ENCODE measurements at places on chromosomes 4 and X. TPM values are rescaled to one million over a fixed set of nuclear protein-coding genes. Genes with fewer than 3 reads are reported as not detected.

The TEX28 gene
- total RNA-seq: not detected

The APELA gene
- not detected for total RNA-seq

The P2RY10 gene
- not detected for total RNA-seq

The DUSP21 gene
- total RNA-seq: not detected

The SYNPO2 gene
- 1.3 TPM for total RNA-seq

The TNIP2 gene
- 42.6 TPM for total RNA-seq

The FATE1 gene
- total RNA-seq: not detected

The HDX gene
- total RNA-seq: 3.1 TPM

The ZNF630 gene
- total RNA-seq: 0.10 TPM

The SPANXN3 gene
- not detected for total RNA-seq

The GAGE12F gene
- not detected for total RNA-seq

The ARHGAP6 gene
- total RNA-seq: 0.03 TPM

The REPS2 gene
- 0.87 TPM for total RNA-seq

The CENPI gene
- 10.3 TPM for total RNA-seq

The TEC gene
- 1.2 TPM for total RNA-seq

The SYP gene
- total RNA-seq: 3.1 TPM

The ASB12 gene
- total RNA-seq: not detected

The PTCHD1 gene
- total RNA-seq: not detected

The SATL1 gene
- 0.05 TPM for total RNA-seq

The MEPE gene
- total RNA-seq: not detected

The TSPAN5 gene
- 16.7 TPM for total RNA-seq

The SHOX gene
- total RNA-seq: not detected

The CRMP1 gene
- 2.5 TPM for total RNA-seq

The MOSPD2 gene
- 9.7 TPM for total RNA-seq

The RBM47 gene
- 19.5 TPM for total RNA-seq

The GSX2 gene
- total RNA-seq: not detected

The NALF2 gene
- 5.2 TPM for total RNA-seq

The CXCL3 gene
- total RNA-seq: 6.5 TPM

The TLR6 gene
- total RNA-seq: 5.1 TPM
